Large intestine (tissue), 12 donors: ENCODE measurements at places on chromosomes 7 and 10. TPM values are rescaled to one million over a fixed set of nuclear protein-coding genes. Genes with fewer than 3 reads are reported as not detected.

Gene ZNF804B
- 0.04 TPM for polyA plus RNA-seq

Gene TLX1
- polyA plus RNA-seq: 0.57 TPM

Gene MORN4
- 18.7 TPM for polyA plus RNA-seq

Gene SLC18A3
- 3.5 TPM for polyA plus RNA-seq

Gene PSD
- polyA plus RNA-seq: 62.0 TPM

Gene INA
- 16.9 TPM for polyA plus RNA-seq

Gene STEAP4
- polyA plus RNA-seq: 0.30 TPM

Gene MLXIPL
- polyA plus RNA-seq: 195 TPM

Gene CXCL12
- polyA plus RNA-seq: 46.6 TPM

Gene RNLS
- 19.5 TPM for polyA plus RNA-seq

Gene C10orf105
- polyA plus RNA-seq: 0.27 TPM

Gene MNX1
- polyA plus RNA-seq: 14.5 TPM

Gene FRMD4A
- 19.8 TPM for polyA plus RNA-seq

GRCh38 chr10:80535671-80536360 is 1.9 kb upstream of the SH2D4B start:
- DNase-seq: peak; percentile 72

DNA sequence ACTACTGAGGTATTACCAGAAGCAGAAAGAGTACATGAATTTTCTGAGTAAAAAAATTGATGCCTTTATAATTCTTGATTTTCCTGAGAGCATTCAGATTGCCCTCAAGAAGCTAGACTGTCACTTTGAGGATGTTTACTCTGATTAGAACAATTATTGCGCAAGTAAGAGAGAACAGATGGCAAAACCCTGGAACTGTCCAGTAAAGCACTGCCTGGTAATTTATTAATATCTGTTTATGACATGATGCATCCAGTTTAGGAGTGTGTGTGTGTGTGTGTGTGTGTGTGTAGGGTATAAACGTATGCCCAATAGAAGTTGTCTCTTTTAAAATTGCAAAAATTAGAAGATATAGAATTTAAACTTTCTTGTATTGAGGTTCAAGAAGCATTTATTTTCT is 379.7 kb downstream of the PHTF2 start:
- DNase-seq: no peak

GRCh38 chr10:110829721-110830410 is 41.9 kb upstream of the PDCD4 start:
- no peak for DNase-seq

DNA sequence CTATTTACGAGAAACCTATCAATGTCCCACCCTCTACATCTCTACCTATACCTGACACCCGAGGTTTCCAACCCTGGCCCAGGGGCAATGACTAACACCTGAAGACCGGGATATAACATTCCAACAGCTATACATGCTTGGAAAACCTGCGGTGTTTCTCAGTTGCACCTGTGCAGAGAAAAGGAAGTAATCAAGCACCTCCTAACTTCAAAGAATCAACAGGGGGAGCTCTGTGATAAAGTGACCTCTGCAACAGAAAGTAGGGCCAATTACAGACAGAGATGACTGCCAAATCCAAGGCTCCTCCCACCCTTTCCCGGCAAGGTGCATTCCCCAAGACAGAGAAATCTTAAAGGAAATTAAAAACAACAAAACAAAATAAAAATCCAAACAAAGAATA is 41.3 kb downstream of the CCDC6 start:
- peak; percentile 28 for DNase-seq

DNA sequence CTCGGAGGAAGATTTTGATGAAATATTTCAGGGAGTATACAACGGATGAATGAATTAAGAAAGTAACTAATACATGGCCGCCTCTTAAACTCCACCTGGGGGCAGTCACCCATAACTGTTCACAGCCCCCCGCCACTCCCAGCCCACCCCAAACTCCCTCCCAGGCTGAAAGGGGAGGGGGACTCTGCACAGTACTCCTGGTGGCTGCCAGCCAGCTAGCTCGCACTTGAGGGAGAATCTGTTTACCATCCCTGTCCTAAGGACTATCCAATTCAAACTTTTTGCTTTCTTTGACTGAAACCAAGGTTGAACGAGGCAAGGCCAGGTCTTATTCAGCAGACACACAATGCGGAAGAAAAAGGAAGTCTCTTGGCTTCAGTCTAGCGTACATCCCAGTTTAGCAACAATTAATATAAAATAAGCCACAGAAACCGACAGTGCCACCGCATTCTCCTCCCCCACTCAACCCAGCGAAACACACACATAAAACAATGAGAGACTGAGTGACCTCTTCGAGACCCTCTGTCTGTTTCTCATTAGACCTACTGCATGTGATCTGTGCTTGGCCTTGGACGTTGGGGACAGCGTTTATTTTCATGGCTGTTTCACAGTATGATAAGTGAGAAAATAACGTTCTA is 219.5 kb downstream of the GLI3 start:
- no peak for DNase-seq

GRCh38 chr7:100400656-100401055 is 27.4 kb downstream of the PILRA start:
- no peak for DNase-seq

GRCh38 chr10:44195112-44196007 is 189.5 kb downstream of the CXCL12 start:
- peak; percentile 65 for DNase-seq

DNA sequence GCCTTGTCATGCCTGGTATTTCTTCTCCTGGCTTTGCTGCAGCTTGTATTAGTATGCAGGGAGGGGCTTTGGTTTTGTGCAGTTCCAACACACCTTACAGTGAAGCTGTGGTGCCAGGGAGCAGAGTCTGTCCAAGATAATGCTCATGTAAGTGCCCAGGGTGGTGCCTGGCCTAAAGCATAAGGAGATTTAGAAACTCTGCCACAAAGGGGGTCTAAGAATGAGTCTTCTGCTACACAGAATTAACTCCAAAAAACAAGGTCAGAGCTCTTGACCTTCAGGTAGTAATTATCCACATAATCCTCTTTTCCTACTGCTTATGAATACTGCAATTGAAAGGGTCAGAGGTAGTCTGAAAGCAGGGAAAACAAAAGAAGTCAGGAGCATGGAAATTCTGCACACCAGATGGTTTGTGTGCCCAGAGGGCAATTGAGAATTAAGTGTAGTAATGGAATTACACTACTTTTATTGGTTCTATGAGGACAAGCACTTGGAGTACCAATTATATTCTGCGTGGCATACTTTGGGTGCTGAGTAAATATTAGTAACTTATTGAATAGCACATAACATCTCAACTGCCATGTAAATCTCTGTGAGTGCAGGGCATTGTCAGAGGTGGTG is 121.5 kb downstream of the KAT6B start:
- DNase-seq: peak; percentile 43

GRCh38 chr10:20091698-20092097 is 275.5 kb downstream of the PLXDC2 start:
- DNase-seq: peak; percentile 20

- no peak for DNase-seq
Measured at GRCh38 chr10:12966067-12966466, 35.4 kb downstream of the CCDC3 start.

GRCh38 chr7:15279640-15280039 is 282.2 kb downstream of the AGMO start:
- DNase-seq: no peak

DNA sequence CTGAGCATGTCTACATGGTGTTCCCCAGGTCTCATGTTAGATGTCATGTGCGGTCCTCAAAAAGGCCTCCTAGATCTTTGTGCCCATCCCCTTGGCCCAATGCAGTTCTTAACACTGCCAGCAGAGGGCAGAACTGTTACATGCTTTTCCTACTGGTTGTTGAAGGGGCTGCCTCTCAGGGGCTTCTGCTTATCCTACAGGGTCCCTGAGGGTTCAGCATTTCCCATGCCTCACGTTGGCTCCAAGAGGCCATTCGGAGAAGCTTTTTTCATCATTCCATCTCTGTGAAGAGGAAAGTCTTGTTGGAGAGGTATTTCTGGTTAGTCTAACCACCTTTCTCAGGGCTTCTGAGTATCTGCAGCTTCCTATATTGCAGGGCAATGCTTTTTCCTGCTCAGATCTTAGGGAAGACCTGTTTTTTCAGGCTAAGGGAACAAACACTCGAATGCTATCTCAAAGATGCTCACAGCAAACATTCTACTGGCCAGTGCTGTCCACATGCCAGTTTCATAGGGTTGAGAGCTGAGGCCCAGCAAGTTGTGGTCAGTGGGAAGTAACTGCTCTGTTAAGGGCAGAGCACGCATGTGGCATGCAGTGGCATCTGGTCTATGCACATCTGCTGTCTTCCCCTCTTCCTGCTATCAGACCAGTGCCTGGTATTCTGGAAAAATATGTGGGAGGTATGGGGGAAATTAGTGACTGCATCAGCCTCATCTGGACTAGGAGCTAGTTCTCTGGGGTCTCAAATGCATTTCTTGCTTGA is 31.5 kb downstream of the MBL2 start:
- peak; percentile 25 for DNase-seq

DNA sequence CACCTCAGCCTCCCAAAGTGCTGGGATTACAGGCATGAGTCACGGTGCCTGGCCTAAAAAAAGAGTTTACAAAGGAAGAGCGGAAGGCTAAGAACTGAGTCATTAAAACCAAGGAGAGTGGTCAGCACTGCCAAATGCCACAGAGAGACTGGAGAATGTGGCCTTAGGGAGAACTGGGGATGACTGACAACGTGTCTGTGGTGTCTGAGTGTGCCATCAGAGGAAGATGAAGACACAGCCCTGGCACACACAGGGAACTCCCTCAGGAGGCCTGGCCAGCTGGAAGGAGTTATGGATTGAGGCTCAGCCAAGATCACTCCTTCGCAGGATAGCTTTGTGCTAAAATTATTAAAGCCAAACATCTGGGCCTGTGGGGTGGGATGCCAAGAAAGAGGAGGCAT is 3.9 kb upstream of the INA start:
- DNase-seq: no peak

- no peak for DNase-seq
Measured at GRCh38 chr10:60465801-60466200, 76.1 kb upstream of the ANK3 start.

- no peak for DNase-seq
Measured at GRCh38 chr10:43845121-43845520, 196.4 kb upstream of the ZNF32 start.

- DNase-seq: no peak
Measured at GRCh38 chr10:13340068-13340467, 8.0 kb downstream of the SEPHS1 start.

- DNase-seq: no peak
Measured at GRCh38 chr7:134741907-134742635, 37.4 kb upstream of the CALD1 start.

DNA sequence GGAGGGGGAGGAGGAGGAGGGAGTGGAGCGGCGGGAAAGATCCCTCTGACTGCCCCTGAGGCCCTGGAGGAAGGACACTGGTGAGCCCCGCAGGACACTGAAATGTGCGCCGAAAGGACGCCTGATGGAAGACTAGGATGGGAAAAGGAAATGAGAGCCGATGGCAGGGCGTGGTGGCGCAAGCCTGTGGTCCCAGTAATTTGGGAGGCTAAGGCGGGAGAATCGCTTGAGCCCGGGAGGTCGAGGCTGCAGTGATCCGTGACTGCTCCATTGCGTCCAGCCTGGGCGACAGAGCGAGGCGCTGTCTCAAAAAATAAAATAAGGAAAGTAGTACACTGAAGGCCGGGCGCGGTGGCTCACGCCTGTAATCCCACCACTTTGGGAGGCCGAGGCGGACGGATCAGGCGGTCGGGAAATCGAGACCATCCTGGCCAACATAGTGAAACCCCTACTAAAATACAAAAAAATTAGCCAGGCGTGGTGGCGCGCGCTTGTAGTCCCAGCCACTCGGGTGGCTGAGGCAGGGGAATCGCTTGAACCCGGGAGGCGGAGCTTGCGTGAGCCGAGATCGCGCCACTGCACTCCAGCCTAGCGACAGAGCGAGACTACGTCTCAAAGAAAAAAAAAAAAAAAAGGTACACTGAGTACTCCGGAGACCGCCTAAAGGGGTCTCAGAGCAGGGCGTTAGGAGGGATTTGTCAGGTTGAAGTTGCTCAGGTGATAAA is 561 bp upstream of the HNRNPF start:
- DNase-seq: peak; percentile 26
